Stimulated activated CD8-positive, alpha-beta memory T cell treated with anti-CD3 and anti-CD28 coated beads, Interleukin-7, amount 100 ng/mL, for 1 hour (primary cell): ENCODE measurements at places on chromosomes 5 and 9.

GRCh38 chr9:93473411-93473810 is 20.0 kb upstream of the FAM120AOS start:
- DNase-seq = no peak

DNA sequence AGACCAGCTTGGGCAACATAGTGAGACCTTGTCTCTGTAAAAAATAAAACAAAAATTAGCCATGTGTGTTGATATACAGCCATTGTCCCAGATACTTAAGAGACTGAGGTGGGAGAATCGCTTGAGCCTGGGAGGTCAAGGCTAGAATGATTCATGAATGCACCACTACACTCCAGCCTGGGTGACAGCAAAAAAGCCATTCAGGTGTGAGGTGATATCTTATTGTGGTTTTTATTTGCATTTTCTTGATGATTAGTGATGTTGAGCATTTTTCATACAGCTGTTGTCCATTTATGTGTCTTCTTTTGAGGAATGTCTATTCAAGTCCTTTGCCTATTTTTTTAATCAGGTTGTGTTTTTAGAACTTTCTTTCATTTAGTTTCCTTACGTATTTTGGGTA is 23.2 kb downstream of the MTAP start:
- DNase-seq = no peak

DNA sequence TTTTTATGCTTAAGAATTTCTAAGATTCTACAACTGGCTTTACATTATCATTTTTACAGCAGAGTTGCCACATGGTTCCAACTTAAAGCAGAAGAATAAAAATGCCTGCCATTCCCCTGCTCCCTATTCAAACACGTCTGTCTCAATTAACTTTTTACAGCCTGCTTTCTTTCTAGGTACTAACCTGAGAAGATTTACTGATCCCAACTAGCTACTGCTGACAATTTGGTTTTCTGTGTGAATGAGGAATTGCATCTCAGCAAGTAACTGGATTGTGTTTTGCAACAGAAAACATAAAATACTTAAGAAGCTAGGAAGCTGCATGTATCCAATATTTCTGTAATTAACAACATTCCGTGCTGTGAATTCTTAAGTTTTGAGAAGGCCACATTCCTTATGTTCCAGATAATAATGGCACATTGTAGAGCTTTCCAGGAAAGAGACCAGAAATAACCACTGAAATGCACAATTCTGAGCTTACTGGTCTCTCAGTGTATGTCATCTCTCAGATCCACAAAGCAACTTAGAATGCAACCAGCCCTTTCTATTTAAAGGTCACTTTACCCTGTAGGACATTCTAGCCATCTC is 306.8 kb upstream of the NMUR2 start:
- no peak for DNase-seq

GRCh38 chr5:73902327-73903051 is 276.5 kb downstream of the ARHGEF28 start:
- no peak for DNase-seq

GRCh38 chr5:81335946-81336345 is 34.6 kb downstream of the ZCCHC9 start:
- DNase-seq = no peak

DNA sequence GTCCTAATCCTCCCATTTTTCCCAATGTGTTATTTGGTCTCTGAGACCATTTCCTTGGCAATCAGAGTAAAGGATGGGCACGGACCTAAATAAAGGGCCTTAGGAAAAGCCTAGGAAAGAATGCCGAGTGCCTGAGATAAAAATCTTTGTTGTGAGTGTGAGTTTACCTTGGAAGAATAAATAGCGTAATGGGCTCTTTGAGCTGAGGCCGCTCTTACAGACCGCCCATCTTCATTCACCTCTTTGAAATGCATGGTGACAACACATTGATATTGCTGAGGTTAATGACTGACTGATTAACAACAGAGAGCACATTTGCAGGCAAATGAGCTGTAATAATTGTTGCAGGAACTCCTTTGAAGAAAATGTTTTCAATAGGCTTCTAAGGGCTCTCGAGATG is 1967.1 kb upstream of the WWC1 start:
- DNase-seq = no peak
